Right hindlimb (tissue), 1 donor: ENCODE measurements at places on chromosomes 12 and 14.
A peak's percentile ranks its signal among the peaks of the same experiment; 100 is the strongest.

DNA sequence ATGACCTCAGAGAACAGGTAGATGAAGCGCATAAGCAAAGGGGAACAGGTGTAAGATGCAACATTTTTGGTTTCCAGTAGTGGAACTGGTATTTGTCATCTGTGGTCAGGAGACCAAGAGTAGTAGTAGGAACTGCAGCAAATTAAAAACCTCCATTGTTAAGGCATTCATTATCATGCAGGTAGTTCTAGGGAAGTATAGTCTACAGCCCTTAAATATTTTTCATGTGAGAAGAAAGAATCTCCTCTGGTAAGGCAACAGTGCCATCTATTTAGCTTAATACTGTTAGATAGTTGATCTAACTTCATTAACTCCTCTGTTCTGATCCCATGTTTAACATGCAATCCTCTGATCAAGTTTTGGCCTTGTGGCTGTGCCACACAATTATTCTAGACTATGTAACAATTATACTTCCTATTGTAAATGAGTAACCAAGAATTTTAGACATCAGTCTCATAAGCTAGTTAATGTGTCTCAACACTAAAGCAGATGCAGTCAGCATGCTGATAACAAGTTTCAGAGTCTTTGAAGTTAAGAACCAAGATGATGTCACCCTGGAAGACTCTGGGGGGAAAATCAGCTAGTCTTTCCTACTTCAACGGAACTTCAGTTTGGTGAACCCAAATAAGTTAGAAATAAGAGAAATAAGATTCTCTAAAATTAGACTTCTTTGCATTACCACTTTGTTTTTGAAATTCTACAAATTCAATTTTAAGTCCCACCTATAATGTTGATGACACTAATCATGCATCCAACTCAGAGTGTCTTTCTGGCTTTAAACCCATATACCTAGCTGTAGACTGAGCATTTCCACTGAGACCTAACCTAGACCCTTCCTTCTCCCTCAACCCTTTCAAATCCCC, 70.9 kb downstream of the STXBP6 start:
- DNase-seq = no peak

- no peak for DNase-seq
Measured at GRCh38 chr12:96302687-96303310, 97.4 kb downstream of the CDK17 start.

DNA sequence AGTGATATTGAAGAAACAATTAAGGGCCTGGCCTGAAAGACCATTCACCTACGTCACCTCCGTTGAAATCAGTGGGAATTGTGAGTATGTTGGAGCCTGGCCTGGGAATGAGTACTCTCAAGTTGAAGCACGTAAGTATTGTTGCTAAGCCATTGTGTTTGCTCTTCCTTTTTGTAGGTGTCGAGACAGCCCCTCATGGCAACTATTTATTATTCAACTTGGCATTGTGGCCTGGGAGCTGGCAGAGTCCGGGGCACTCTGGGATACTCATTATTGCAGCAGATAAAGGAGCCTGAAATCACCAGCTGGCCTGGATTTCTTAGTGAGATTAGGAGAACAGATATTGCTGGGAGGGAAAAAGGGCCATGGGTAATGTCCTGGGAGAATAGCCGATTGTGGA, 147.4 kb downstream of the C12orf75 start:
- DNase-seq = no peak

GRCh38 chr14:75369506-75369905, 58.3 kb upstream of the JDP2 start:
- DNase-seq = peak; percentile 65

GRCh38 chr12:106170285-106170684, 31.5 kb upstream of the NUAK1 start:
- no peak for DNase-seq

DNA sequence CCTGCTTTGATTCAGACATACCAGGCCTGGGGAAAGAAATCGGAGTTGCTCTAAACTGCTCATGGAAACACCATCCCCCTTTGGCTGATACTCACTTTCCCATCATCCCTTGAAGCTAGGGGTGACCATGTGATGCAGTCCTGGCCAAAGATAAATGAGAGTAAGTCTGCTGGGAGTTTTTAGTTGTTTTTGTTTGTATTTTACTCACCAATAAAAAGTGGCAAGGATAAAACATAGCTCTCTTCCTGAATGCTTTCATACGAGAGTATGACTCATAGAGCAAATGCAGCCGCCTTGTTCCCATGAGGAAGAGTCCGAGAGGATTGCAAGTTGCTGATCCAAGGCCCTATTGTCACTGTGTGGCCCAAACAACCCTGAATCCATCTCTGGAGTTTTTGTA, 126.4 kb upstream of the TMEM132C start:
- no peak for DNase-seq

DNA sequence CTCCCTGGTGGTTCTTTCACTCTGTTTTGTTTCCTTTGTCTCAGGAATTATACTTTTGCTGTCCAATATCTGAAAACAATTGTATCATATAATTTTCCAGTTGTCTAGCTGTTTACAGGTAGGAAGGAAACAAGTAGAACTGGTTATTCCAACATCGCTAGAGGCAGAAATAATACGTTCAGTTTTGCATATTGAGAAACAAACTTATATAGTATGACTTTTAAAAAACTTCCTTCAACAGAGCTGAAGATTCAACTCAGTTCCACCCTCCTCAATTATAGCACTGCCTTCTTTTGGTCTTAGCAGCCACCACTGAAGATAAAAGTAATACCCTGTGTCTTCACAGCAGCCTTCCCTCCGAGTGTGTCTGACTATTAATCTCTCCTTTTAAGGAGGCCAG, 214.3 kb downstream of the EFCAB11 start:
- no peak for DNase-seq

DNA sequence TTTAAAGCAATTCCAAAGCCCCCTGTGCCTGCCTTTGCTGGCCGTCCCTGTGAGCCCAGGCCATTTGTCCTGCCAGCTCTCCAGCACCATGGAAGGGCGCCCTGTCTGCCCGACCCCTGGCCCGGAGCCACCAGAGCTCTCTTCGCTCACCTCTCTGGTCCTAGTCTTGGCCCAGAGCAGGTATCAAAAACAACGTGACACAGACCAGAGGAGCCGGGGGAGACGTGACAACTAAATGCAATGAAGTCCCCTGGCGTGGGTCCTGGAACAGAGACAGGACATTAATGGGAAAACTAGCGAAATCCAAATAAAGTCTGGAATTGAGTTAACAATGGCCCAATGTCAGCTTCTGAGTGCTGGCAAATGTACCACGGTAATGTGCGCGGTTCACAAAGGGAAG, 83.2 kb upstream of the DIO3 start:
- no peak for DNase-seq

- DNase-seq = no peak
Measured at GRCh38 chr12:104171785-104172569, 34.0 kb upstream of the NFYB start.

DNA sequence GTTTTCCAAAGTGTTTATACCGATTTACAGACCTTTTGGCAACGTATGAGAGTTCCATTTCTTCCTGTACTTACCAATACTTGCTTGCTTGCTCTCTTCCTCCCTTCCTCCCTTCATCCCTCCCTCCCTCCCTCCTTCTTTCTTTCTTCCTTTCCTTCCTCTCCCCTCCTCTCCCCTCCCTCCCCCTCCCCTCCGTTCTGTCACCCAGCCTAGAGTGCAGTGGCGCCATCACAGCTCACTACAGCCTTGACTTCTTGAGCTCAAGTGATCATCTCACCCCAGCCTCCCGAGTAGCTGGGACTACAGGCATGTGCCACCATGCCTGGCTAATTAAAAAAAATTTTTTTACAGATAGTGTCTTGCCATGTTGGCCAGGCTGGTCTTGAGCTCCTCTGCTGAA, 40.4 kb downstream of the DIP2B start:
- no peak for DNase-seq

DNA sequence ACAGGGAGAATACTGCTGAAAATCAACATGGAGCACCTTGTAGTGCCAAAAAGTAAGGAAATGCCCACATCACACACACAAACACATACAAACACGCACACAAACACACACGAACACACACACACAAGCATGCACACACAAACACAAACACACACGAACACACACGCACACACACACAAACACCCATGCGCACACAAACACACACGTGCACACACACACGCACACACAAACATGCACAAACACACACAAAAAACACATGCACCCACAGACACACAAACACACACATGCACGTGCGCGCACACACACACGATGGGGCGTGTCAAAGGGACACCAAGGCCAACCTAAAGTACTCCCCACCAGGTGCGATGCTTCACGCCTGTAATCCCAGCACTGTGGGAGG, 61.7 kb upstream of the C14orf180 start:
- no peak for DNase-seq

- DNase-seq = peak; percentile 57
Measured at GRCh38 chr14:77989441-77989991, 180.7 kb upstream of the NRXN3 start.

GRCh38 chr12:11666131-11667050, 16.9 kb downstream of the ETV6 start:
- no peak for DNase-seq

DNA sequence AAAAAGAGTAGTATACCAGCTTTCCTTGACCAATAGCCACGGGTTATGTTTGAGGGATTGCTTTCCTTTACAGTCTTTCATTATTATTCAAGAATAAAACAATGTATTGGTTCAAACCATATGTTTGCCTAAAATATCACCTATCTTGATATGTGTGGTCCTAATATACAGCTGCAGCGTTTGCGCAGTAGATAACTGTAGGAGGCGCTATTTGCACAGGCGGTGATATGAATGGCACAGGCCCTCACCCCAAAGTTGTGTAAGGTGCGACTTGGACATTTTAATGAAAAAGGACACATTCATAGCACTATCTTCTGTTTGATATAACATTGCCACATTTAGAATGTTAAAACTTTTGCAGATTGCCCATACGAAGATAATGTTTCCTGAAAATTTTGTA, 298.4 kb downstream of the TRHDE start:
- peak; percentile 14 for DNase-seq

GRCh38 chr12:64876388-64877071, 52.1 kb downstream of the TBC1D30 start:
- DNase-seq = no peak

- no peak for DNase-seq
Measured at GRCh38 chr12:92695577-92695976, 7.2 kb upstream of the PLEKHG7 start.

DNA sequence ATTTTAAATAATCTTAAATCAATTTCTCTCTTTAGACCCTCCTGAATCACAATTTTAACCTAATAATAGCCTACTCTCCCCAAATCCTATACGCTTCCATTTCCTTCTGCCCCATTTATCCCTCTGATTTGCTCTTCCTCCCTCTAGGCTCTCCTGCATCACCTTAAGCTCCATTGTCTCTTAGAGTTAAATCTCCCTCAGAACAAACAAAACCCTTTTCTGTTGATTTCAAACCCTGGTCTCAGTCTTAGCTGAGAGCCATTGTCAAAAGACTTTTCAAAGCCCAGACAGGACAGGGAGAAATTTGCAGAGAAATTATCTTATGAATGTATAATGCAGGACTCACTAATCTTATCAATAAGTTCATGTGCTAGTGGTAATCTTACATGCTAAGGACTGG, 106.1 kb downstream of the C12orf75 start:
- no peak for DNase-seq

DNA sequence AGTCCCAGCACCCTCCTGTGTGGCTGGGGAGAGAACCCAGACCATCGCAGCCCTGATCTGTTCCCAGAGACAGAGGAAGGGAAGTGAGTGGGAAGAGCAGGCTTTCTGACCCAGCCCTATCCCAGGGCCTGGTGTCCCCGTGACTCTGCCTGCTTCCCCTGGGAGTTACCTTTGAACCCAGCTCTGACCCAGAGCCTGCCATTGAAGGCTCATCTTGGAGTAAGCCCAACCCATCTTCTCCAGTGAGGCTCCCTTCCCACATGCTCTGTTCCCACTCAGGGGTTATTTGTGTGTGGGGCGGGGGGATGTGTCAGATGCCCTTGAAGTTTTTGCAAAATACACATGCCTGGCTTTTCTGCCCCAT, 6.0 kb downstream of the TMEM63C start:
- DNase-seq = no peak

- peak; percentile 67 for DNase-seq
Measured at GRCh38 chr14:100777818-100778525, 47.9 kb upstream of the MEG3 start.

- no peak for DNase-seq
Measured at GRCh38 chr12:30701056-30701455, 5.4 kb upstream of the IPO8 start.

- no peak for DNase-seq
Measured at GRCh38 chr14:36979863-36980262, 192.5 kb downstream of the SLC25A21 start.

- no peak for DNase-seq
Measured at GRCh38 chr12:90174198-90174510, 465.5 kb upstream of the ATP2B1 start.

- DNase-seq = no peak
Measured at GRCh38 chr12:20486233-20486632, 117.9 kb downstream of the PDE3A start.

DNA sequence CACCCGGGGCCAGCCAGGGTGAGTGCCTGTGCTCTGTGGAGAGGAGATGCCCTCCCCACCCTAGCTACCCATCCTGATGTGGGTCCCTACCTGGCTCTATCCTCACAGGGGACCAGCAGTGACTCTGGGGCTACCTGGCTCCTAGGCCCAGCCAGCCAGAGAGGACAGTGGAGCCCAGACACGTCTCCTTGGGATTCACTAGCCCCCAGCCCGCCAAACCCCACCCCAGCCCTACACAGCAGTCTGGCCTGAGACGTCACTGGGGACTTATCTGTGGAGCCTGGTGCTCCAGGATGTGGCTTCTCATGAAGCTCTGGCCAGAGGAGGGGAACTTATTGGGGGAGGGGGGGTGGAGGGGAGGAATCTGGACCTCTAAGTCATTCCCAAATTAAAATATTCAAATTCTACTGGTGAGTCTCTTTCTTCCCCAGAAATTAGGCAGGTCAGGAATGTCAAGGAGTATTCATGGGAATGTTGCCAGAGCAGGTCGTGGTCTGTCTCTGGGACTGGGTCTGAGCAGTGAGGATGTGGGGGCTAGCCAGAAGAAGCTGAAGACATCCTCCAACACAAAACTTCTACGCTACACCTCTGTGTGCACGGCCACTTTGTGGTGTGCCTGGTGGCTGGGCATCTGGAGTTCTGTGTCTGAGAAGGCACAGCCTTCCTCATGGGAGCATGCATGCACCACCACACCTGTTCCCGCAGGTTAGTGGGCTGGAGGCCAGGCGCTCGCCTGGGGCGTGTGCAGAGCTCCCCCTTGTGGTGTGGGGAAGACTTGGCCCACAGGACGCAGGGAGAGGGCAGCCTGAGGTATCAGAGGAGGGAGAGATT, 2.7 kb downstream of the CMTM5 start:
- DNase-seq = no peak

DNA sequence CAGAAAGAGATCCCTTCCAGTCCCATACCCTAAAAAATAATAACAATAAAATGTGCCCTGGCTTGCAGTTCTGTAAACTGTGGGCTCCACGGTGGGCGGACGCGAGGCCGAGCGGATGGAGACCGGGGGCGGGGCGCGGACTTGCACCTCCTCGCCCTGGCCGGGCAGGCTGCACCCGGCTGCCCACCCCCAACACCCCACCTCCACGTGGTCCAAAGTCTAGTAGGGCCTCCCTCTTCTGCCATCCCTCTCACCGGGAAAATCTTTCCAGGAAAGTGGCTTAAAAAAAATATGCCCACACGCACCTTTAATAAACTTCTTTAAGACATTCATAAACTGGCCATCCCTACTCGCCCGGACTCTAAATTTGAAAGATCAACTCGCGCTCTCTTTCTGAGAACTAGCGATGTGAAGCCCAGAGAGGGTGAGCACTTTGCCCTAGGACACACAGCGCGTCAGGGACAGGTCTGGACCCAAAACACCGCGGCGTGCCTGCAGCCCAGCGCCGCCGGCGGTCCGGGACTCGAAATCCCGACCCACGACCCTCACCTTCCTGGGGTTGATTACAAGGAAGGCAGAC, 1.9 kb upstream of the BCL11B start:
- peak; percentile 36 for DNase-seq
